ENCODE measurements at places on chromosomes 16 and 17.

DNA sequence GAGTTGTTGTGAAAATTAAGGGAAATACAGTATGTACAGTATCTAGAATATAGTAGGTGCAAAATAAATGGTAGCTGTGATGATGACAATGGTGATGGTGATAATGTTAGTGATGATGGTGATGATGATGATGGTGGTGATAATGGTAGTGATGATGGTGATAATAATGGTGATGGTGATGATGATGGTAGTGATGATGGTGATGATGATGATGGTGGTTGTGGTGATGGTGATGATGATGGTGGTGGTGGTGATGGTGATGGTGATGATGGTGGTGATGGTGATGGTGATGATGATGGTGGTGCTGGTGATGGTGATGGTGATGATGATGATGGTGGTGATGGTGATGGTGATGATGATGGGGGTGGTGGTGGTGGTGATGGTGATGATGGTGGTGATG is 91.3 kb upstream of the FOXF1 start:
- DNase-seq: no peak

GRCh38 chr16:27972500-27972899 is 91.0 kb downstream of the GSG1L start:
- peak; percentile 18 for DNase-seq

- no peak for DNase-seq
These were observed 14.4 kb downstream of the SDR42E1 start for GRCh38 chr16:81996664-81997509.

GRCh38 chr16:55678161-55678821 is 22.5 kb downstream of the SLC6A2 start:
- DNase-seq: no peak

DNA sequence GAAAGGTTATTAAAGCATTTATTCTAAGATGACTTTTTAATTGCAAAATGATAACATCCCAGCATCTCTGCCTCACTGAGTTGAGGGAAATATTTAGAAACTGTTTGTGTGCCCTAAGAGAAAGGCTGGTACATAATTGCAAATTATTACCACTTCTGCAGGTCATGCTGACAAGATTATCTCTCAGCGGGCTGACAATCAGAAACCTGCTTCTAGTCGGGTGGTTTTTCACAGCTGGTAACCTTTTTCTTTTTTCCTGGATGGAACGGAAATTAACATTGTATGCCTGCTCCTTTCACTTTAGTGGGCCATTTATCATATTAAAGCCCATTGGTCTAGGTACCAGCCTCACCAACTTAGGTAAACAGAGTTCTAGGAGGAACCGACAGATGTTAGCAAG is 17.0 kb upstream of the NUDT7 start:
- no peak for DNase-seq

DNA sequence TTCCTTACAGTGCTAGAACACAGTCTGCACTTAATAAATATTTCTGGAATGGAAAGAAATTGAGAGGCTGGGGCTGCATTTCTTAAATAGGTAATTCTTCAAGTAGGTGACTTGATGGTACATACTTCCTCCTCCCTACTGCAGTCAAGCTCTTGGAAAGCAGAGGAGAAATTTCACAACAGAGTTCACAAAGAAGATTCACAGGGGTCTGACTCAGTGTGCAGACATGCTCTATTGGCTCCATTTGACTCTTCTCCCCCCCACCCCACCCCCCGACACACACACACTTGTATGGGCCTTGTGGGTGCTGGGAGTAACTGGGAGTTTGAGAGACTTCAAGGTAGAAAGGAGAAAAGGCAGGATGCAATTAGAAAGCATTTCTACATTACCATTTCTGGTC is 6.2 kb upstream of the MYOCD start:
- no peak for DNase-seq

- DNase-seq: no peak
These were observed 19.5 kb downstream of the MPHOSPH6 start for GRCh38 chr16:82150549-82150948.

DNA sequence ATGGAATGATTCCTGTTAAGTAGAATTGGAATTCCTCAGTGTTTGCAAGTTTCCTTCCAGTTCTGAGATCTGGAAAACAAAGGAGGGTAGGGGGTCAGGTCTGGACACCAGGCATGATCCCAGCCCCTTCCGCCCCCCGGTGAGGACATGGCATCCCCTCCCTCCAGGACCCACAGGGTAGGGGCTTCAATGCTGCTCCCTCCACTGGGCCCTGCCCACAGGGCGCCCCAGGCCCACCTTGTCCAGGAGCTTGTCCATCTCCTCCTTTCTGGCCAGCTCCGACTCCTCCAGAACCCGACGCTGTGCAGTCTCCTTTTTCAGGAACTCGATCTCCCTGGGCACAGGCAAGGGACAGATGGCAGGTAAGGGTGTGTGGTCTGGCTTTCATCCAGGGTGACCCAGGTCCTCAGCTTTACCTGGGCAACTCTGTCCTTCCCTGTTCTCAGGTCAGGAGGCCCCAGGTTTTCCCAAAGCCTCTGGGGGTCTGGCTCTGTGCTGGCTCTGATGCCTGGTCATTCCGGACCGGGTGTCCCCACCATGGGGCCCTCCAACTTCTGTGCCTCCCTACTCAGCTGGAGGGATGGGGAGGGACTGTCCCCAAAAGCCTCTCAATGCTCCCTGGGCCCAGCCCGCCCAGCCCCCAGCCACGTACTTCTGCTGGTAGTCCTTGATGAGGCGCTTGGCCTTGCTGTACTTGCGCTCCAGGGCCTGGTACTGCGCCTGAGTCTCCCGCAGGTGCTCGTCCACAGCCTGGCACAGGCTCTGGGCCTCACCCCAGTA is 5.5 kb upstream of the SAMD14 start:
- DNase-seq: no peak

GRCh38 chr17:73582821-73583220 is 61.4 kb downstream of the SDK2 start:
- DNase-seq: no peak

- no peak for DNase-seq
These were observed 129.4 kb downstream of the ASIC2 start for GRCh38 chr17:33163533-33164168.

DNA sequence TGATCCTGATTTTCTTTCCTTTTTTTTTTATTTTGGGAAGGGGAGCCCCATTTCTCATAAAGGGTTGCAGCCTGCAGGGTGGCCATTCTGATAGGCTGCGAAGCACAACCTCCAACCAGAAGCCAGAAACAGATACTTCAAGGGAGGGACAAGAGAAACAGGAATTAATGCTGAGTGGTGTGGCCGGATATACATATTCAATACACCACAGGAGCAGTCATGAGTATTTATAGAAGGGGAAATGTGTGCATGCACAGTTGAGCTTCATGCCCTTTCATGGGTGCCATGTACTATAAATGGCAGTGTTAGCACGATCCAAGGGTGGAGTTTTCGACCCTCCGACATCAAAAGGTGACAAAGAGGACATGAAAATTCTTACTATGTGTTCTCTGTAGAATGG is 320.8 kb downstream of the CBLN1 start:
- DNase-seq: peak; percentile 22

Measured in GM12864 (cell line).